ENCODE measurements at places on chromosomes 4 and X. TPM values are rescaled to one million over a fixed set of nuclear protein-coding genes. Genes with fewer than 3 reads are reported as not detected.

DSPP gene
- not detected for total RNA-seq

GRCh38 chr4:87677731-87678130 lies 27.7 kb downstream of the DMP1 start:
- H3K4me3 ChIP-seq: no peak overlapping the region
- no peak for DNase-seq
- H3K27me3 ChIP-seq: no peaks in the 10 kb centered on the region
- peaks cover 2% of the 10 kb centered on the region for H3K36me3 ChIP-seq
- H3K27ac ChIP-seq: no peak overlapping the region

GRCh38 chr4:72084587-72085011 lies 52.8 kb downstream of the NPFFR2 start:
- DNase-seq: no peak
- no peaks in the 10 kb centered on the region for H3K36me3 ChIP-seq
- H3K27me3 ChIP-seq: no peaks in the 10 kb centered on the region
- H3K4me1 ChIP-seq: no peaks in the 10 kb centered on the region
- H3K27ac ChIP-seq: no peak overlapping the region
- no peak overlapping the region for H3K4me3 ChIP-seq

DNA sequence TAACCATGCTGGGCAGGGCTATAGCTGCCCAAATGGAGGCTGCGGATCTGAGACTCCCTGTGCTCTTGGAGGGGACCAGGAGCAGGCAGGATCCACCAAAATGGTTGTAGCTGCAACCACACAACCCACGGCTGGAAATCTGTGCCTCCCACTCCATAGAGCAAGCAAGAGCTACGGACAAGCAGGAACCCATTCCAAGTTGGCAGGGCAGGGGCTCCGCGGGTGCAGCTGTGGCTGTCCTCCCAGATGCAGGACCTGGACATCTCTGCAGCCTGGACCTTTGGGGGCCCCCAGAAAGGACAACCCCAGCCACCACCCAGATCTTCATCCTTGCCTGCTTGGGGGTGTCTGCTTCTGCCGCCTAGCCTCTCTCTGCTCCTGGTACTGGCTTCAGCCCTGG lies 154.1 kb upstream of the TRAM1L1 start:
- no peak overlapping the region for H3K27ac ChIP-seq
- no peaks in the 10 kb centered on the region for H3K4me1 ChIP-seq
- H3K27me3 ChIP-seq: no peaks in the 10 kb centered on the region
- no peaks in the 10 kb centered on the region for H3K36me3 ChIP-seq
- H3K4me3 ChIP-seq: no peak overlapping the region
- no peak for DNase-seq

DNA sequence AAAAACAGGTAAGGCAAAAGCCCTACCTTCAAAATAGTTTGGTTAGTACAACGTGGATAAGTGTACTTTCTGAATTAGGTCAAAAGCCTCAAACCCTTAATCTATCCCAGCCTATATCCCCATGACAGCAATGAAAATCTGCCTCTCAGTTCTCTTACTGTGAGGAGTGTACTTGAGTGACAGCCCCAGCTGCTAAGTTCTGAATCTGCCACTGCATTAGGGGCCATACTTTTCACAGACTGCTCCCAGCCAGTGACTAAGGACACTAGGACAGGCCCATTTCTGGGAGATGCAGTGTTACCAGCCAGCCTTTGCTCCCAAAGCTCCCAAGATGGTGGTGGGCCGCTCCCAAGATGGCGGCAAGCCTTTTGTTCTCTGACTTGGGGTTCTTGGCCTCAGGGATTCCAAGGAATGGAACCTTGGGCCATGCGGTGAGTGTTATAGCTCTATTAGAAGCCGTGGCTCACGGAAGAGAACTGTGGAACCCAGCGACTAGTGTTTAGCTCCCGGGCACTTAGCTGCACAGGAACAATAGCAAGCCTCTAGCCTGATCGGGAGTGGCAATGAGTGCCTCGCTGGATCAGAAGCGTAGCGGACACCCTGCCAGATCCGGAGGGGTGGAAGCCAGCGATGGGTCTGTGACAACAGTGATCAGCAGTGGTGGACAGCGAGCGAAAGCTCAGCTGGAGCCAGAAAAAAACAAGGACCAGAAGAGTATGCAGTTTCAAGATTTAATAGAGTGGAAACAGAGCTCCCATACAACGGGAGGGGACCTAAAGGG lies 175.6 kb upstream of the NRK start:
- no peak overlapping the region for H3K4me3 ChIP-seq
- no peaks in the 10 kb centered on the region for H3K4me1 ChIP-seq
- no peak for DNase-seq
- no peak overlapping the region for H3K27ac ChIP-seq
- no peaks in the 10 kb centered on the region for H3K27me3 ChIP-seq

GPR143 gene
- total RNA-seq: not detected

GRCh38 chrX:103774070-103774642 lies 2.5 kb upstream of the PLP1 start:
- H3K27me3 ChIP-seq: peaks cover 4% of the 10 kb centered on the region
- H3K36me3 ChIP-seq: no peaks in the 10 kb centered on the region
- H3K4me1 ChIP-seq: no peaks in the 10 kb centered on the region
- no peak for DNase-seq
- no peak overlapping the region for H3K27ac ChIP-seq

ZAR1 gene
- total RNA-seq: not detected

DNA sequence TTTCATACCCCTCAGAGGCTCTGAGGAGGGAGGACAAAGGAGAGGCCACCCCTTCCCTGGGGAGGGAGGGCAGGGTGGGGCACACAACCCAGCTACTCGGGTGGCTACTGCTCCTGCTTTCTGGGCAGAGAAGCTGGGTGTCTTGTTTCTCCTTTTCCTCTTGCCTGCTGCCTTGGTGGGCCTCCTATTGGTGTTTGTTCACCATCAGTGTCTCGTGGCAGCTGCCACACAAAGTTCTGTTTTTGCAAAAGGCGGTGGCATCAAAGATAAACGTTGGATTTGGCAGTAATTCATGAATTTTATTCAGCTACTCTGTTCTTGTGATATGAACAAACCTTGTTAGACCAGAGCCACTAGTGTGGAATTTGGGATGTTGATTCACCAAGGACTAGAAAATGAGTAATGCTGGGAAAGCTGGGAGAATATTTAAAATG lies 153.0 kb upstream of the SCML1 start:
- no peak for DNase-seq
- H3K4me3 ChIP-seq: no peak overlapping the region
- no peaks in the 10 kb centered on the region for H3K36me3 ChIP-seq
- no peak overlapping the region for H3K27ac ChIP-seq

DNA sequence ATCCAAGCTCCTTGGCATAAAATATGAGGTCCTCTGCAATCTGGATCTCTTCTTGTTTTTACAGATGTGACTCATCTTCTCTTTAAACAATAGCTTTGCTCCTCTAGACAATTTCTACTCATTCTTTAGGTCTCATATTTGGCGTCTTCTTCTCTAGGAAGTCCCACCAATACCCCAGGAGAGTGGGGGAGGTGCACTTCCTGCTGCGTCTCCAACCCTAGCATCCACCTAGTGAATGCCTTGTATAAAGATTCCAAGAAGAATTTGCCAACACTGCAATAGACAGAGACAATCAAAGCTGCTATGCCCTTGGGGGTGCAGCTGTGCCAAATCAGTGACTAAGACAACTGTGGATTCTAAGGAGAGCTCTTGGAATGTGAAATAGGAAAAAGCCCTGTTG lies 45.7 kb upstream of the SLC10A7 start:
- peaks cover 8% of the 10 kb centered on the region for H3K27me3 ChIP-seq
- no peak overlapping the region for H3K27ac ChIP-seq
- H3K4me3 ChIP-seq: no peak overlapping the region
- no peaks in the 10 kb centered on the region for H3K4me1 ChIP-seq

PPP4R3C gene
- total RNA-seq: not detected

DNA sequence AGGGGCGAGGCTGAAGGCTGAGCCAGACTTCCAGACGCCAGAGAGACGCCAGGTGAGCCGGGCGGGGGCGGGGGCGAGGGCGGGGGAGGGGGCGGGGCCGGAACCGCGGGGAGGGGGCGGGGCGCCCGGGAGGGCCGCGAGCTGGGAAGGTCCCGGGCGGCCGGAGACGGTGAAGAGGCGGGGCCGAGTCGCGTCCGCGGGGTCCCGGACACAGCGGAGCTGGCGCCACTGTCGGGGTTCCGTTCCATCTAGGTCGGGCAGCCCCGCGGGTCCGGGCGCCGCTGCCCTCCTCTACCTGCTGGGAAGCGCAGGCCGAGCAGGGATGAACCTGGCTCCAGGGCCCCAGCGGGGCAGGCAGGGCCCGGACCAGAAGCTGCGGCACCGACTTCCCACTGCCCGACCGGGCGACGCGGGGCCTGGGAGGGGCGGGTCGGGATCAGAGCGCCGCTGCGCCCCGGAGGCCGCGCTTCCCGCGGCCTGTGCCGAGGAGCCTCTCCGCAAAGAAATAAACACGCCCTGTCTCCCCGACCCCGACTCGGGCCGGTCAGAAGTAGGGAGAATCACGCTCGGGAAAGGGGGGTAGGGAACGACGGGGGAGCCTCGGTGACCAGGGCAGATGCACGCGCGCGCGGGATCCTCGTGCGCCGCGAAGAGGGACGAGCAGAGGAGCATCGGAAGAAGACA lies 10.6 kb downstream of the HMX1 start:
- H3K4me3 ChIP-seq: no peak overlapping the region
- H3K4me1 ChIP-seq: no peaks in the 10 kb centered on the region
- H3K27me3 ChIP-seq: peaks cover 87% of the 10 kb centered on the region
- no peak for DNase-seq
- H3K27ac ChIP-seq: no peak overlapping the region
- H3K36me3 ChIP-seq: no peaks in the 10 kb centered on the region

- H3K36me3 ChIP-seq: no peaks in the 10 kb centered on the region
- H3K4me3 ChIP-seq: no peak overlapping the region
- peaks cover 6% of the 10 kb centered on the region for H3K27me3 ChIP-seq
- no peak overlapping the region for H3K27ac ChIP-seq
- no peaks in the 10 kb centered on the region for H3K4me1 ChIP-seq
Measured at GRCh38 chr4:175380841-175381240, 431.2 kb downstream of the GPM6A start.

GRCh38 chrX:85112293-85112692 lies 108.6 kb downstream of the APOOL start:
- no peaks in the 10 kb centered on the region for H3K4me1 ChIP-seq
- H3K27me3 ChIP-seq: no peaks in the 10 kb centered on the region
- H3K36me3 ChIP-seq: no peaks in the 10 kb centered on the region
- DNase-seq: no peak

GRCh38 chr4:54060116-54060515 lies 4.3 kb downstream of the CHIC2 start:
- H3K36me3 ChIP-seq: peaks cover 30% of the 10 kb centered on the region
- peaks cover 64% of the 10 kb centered on the region for H3K4me1 ChIP-seq
- no peaks in the 10 kb centered on the region for H3K27me3 ChIP-seq
- DNase-seq: no peak

DNA sequence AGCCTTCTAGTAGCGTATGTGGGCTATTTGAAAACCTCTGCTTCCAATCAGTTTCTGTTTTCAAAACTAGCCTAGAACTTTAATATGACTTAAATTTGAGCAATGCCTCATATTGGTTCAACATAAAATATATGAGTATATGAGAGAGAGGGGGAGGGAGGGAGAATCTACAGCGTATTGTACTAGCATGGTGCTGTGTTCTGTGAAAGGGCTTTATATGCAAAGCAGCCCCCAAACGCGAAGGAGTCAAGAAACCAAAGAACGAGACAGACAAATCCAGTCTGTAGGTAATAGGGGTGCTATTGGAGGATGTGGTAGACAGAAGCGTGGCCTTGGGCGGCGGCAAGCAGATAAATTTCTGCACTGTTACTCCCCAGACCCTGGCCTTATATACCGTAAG lies 784 bp upstream of the ANXA5 start:
- peak overlapping the region; percentile 61 for H3K27ac ChIP-seq
- H3K27me3 ChIP-seq: peaks cover 34% of the 10 kb centered on the region
- no peak for DNase-seq
- peaks cover 18% of the 10 kb centered on the region for H3K4me1 ChIP-seq
- peaks cover under 1% of the 10 kb centered on the region for H3K36me3 ChIP-seq

VCX3A gene
- not detected for total RNA-seq

DNA sequence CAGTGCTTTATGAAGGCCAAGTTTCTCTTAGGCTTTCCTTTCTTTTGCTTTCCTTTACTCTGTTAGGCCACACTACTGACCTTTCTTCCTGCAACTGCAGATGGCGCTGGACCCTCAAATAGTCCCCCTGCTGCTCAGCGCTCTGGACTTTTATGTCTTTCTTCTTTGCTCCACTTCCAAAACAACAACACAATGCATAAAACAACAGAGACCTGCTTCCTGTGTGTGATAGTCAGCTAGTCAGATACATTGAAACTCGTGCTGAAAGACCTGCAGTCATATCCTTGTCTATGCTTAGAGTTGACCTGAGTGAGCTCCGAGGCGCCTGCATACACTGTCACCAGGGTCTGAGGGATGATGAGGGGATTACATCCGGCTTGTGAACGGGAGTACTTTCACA lies 108.9 kb upstream of the TEX13D start:
- H3K4me3 ChIP-seq: peak overlapping the region; percentile 33
- peaks cover 52% of the 10 kb centered on the region for H3K4me1 ChIP-seq
- no peaks in the 10 kb centered on the region for H3K27me3 ChIP-seq

SRPK3 gene
- not detected for total RNA-seq
